H1 (cell line): ENCODE measurements at places on chromosomes 7 and 10.

GRCh38 chr7:106101726-106102125, 10.4 kb downstream of the SYPL1 start:
- DNase-seq: no peak

DNA sequence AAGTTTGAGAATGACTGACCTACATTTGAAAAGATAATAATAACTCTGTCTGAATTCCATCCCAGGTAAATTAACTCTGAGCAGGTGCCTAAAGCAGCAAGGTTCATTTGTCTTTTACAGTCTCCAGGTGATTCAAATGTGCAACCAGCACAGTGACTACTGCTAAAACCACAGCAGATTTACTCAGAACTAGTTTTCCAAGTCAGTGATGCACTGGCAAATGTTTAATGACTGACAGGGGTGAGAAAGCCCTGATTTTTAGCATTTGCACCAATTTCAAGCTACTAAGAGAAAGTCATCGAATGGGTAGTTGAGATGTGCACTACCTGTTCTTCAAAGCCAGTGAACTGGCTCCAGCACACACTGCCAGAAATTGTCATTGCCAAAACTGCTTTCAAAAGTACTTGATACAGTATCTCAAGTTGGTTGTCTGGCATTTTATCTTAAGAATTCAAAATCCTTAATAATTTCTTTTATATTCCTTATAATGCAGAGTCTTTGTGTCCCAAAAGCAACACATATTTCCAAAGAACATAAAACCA, 60.3 kb downstream of the ATOH7 start:
- no peak for DNase-seq

DNA sequence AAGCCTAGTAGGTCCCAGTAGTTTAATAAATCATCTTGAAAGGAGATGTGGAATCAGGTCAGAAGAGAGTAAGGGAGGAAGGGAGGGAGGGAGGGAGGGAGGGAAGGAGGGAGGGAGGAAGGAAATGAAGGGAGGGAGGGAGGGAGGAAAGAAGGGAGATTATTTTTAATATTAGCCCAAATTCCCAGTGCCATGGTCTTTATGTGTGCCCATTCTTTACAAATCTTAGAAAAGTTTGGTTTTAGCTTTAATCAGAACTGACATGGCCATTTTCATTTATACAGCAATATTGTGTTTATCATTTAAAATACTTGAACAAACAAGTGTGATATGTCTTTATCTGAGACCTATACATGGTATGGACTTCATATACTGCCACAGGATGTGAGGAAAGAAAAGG, 86.8 kb downstream of the GAD2 start:
- no peak for DNase-seq

DNA sequence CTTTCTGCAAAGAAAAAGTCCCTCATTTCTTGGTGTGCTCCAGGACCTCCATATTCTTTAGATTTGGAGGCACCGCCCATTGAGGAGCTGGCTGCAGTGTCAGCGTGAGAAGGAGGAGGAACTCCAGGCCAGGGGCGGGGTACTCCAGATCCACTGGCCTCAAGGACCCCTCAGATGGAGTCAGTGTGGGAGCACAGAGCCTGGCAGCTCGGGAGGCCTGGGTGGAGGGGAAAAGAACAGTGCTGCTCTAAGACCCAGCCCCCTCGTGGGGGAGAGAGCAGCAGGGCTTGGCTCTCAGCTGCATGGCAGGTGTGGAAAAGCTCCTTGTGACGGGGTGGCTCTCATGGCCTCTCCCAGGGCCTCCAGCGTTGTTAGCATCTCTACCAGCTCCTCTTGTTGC, 70.5 kb downstream of the ITGB1 start:
- no peak for DNase-seq

- DNase-seq: no peak
Measured at GRCh38 chr7:8278183-8278582, 16.2 kb upstream of the ICA1 start.

- DNase-seq: no peak
Measured at GRCh38 chr7:143415742-143416397, 7.2 kb upstream of the EPHA1 start.

DNA sequence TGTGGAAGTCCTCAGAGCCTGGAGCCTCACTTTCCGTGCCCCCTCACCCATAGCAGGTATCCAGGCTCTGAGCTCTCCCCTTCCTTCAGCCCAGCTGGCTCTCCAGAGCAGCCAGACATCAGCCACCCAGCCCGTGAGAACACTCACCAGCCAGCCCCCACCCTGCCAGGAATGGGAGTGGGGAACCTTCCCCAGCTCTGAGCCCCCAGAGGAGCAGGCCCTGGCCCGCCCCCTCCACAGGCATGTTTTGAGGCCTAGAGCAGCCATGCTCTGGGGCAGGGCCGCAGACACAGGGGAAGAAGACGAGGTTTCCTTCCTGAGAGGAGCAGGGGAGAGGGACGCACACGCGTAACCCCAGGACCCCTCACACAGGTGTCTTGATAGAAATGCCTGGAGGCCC, 70.0 kb upstream of the COL13A1 start:
- no peak for DNase-seq

- DNase-seq: no peak
Measured at GRCh38 chr7:121285066-121285667, 43.6 kb upstream of the WNT16 start.

- DNase-seq: no peak
Measured at GRCh38 chr7:74467876-74468275, 14.2 kb downstream of the GTF2IRD1 start.

GRCh38 chr10:209357-209756, 74.1 kb downstream of the ZMYND11 start:
- no peak for DNase-seq

DNA sequence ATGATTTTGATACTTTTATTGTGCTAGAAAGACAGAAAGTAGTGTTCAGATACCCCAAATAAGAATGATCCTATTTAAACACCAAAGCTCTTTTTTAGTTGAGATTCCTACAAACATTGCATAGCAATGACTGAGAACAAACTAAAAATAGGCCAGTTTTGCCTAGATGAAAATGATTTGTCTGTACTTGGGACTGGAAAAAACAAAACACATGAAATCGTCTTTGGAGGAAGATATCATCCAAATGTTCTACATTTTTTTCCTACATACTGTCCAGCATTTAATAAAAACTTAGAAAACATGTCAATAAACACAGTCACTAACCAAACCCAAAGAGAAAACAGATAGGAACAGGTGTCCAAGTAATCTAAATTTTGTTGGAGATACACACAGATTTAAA, 111.6 kb upstream of the MEOX2 start:
- DNase-seq: no peak

DNA sequence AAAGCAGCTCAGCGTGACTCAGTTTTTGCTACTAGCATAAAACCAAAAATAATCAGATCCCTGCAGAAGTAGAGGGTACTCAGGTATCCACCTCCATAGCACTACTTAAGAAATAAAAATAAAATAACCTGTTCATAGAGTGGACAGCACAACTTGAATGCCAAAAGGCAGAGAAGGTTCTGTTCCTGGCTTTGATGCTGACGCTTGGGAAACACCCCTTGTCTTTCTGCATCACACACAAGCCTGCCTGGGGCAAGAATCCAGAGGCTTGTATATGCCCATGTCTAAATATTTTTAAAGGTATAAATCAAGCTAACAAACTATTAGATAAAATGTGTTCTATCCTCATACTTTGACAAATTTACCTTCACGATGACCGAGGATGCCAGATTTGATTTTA, 207.3 kb downstream of the KIAA1217 start:
- DNase-seq: no peak

DNA sequence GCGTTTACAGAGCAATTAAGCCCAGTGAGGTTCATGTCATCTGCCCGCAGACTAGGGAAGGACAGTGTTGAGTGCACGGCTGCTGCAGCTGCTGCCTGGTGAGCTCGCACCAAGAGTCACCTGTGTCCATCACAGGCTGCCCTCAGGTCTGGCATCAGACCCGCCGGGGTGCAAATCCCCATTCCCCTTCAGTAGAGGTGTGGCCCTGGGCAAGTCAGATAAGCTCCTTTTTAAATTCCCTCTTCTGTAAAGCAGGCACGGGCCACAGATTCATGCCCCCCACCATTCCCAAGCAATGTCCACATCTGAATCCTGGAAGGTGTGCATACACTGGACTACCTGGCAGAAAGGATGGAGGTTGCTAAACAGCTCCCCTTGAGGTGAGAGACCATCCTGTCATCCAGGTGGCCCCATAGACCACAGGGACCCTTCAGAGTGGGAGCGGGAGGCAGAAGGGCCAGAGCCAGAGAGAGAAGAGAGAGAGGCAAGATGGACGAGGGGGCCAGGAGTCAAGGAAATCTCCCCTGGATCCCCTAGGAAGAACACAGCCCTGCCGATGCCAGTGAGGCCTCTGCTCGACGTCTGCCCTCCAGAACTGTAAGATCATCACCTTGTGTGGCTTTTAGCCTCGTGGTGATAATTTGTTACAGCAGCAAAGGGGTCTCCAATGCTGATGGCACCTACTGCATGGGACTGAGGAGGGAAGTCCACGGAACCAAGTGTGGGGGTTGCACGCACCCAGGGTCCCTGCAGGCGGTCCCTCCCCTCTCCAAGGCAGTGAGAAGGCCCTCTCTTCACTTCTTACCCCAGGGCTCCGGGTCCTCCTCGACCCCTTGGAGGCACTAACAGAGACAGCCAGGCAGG, 168.8 kb downstream of the TCERG1L start:
- DNase-seq: no peak

GRCh38 chr7:24737281-24737680, 20.0 kb downstream of the GSDME start:
- DNase-seq: no peak

DNA sequence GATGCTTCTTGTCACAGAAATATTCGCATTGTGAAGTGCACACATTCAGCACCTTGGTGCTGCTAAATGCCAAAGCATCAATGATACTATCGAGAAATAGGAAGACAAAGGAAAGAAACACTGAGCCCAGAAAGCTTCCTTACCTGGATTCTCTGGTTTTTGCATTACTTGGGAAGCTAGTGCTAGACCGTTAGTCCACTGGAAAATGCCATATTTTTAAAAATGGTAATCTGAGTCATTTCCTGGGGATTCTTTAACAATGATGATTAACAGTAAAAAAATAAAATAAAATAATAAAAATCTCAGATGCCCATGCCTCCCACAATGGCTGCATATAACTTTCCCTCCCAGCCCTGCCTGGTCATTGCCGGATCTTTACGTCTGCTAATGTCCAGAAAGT, 420.1 kb upstream of the MGMT start:
- no peak for DNase-seq

DNA sequence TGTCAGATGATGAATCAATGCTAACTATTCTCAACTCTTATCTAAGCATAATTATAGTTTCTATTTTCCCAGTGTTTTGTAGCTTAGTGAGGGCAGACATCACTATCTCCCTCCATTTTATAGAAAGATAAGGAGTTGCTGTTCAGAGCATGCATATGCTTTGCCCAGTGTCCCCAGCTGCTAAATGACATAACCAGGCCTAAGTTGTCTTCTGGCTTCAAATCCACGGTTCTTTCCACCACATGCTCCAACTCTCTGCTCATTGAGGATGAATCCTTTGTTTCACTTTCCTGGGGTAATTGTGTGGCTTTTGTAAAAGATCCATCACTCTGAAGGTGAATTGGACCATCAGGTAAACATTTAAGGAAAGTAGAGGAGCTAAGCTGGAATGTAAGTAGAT, 134.0 kb downstream of the SNX10 start:
- DNase-seq: no peak

GRCh38 chr7:151676759-151677158, 157.1 kb upstream of the RHEB start:
- DNase-seq: no peak

DNA sequence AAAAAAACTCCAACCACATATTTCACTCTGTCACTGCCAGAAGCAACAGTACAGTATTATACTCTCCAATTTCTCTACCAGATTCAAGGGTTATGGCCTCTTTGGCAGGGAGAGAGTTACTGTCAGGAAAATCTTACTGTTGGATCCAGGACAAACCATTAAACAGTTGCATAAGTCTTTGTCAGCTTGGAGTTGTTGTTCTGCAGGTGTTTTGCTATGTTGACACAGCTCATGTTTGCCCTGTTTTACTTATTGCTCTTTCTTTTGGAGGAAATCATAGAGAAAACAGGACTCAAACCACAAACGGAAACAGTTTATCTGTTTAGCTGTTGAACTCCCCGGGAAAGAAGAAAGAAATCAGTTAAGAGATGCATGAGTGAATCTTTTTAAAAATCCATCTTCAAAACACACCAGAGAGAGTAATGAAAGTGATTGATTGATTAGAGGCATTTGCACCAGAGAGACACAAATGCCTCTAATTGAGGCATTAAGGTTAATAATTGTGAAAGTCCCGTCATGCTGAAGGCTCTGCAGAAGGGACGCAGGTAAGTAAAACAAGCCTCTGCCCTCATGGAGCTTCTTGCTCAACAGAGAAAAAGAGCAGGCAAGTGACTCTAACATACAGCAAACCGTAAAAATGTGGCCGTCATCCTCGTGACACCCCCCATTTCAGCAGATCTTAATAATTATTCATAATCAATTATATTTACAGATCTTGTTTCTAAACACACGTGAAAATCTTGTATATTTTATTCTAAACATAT, 38.7 kb upstream of the ARHGAP21 start:
- no peak for DNase-seq

GRCh38 chr10:89478739-89479654, 56.4 kb downstream of the SLC16A12 start:
- no peak for DNase-seq

DNA sequence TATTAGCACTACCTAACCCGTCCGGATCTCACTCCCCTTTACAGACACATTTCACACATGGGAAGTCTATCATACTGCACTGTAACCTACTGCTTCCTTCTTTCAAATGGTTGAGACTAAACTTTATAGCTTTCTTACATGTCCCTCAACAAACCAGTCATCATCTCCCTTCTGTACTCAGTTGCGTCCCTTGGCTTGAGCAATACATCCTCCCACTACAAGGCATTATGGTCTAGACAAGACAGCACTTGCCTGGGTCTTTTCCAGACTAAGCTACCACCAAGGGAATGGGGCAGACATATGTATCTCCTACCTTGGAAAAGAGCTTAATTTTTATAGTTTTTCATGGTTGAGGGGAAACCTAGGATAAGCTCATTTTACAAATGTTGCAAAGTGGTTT, 575.2 kb downstream of the KCNMA1 start:
- DNase-seq: no peak

- DNase-seq: no peak
Measured at GRCh38 chr10:34369120-34369519, 446.0 kb downstream of the PARD3 start.

DNA sequence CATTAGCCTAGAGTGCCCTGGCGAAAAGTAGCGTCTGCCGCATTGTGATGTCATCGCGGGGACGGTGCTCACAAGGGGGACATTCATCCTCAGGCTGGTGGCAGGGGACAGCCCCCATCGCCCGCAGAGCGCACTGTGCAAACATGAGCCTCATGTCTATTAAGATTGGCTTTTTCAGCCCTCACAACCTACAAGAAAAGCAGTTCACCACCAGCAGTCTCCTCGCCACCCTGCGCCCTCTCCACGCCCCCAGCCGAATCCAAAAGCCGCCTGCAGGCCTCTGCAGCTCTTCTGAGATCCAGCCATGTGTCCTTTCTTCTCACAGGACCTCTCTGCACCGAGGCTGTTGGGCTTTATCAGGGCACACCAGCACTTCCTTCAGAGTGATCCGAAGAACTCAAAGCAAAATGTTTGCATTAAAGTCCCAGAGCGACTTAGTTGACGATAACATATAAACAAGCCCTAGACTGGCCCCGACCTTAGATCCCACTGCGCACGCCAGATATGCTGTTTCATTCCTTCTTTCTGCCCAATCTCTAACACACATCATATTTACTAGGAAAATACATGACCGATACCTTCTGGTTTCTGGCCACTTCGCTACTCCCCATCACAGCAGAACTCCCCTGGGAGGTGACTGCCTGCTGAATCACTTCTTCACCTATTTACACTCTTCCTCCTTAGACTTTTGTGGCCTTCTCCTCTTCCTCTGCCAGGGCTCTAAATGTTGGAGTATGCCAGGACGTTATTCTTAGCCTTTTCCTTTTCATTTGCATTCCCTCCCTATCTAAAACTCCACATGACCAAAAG, 206.0 kb upstream of the SH2B2 start:
- no peak for DNase-seq
